ENCODE measurements at places on chromosomes 6 and 20.

- no peak for DNase-seq
Measured at GRCh38 chr6:13216236-13217014, 111.9 kb downstream of the TBC1D7 start.

GRCh38 chr6:70289299-70289698, 13.6 kb downstream of the COL9A1 start:
- no peak for DNase-seq

GRCh38 chr6:88748141-88748540, 215.3 kb downstream of the RNGTT start:
- DNase-seq = no peak

- DNase-seq = no peak
Measured at GRCh38 chr6:66481216-66481615, 774.2 kb upstream of the EYS start.

GRCh38 chr6:152271776-152272464, 365.2 kb downstream of the SYNE1 start:
- DNase-seq = no peak

DNA sequence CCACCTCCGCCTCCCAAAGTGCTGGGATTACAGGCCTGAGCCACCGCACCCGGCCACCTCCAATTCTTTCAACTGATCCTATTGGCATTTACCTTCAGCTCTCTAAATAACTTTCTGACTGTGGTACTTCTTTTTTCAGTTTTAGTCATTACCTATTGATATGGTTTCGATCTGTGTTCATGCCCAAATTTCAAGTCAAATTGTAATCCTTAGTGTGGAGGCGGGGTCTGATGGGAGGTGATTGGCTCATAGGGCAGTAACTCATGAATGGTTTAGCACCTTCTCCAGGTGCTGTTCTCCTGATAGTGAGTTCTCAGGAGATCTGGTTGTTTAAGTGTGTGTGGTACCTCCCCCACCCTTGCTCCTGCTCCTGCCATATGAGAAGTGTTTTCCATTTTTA, 140.9 kb downstream of the LPA start:
- no peak for DNase-seq

GRCh38 chr20:3858689-3859088, 12.1 kb downstream of the MAVS start:
- DNase-seq = no peak

GRCh38 chr6:158207422-158207788, 39.3 kb downstream of the GTF2H5 start:
- no peak for DNase-seq

GRCh38 chr20:4864311-4864752, 137.0 kb downstream of the SLC23A2 start:
- DNase-seq = no peak

DNA sequence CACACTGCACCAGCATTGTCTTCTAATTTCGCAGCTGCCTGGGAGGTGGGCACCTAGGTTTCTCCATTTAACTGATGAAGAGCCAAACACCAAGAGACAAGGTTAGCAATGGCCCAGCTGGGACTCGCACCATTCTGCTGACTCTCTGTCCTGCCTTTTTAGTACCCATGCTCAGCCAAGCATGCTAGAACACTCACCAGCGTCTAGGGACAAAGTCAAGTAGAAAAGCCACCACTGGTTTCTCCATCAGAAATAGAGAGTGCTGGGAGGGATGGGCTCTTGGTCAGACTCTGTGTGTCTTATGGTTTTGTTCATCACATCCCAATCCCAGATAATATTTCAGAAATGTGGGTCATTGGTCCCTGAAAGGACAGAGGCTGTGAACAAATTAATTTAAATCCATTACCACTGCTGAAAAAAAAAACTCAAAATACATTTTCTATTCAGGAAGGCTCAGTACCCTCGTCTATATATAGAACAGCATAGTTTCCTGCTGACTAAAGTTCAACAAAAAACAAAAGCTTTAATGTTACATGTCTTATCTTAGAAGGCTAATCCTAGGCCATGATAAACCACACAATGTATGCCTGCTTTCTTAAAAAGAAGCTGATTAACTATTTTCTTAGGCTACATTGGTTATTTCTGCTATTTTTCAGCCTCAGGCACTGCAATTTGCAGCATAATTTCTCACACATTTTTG, 111.0 kb downstream of the TBC1D7 start:
- DNase-seq = no peak

GRCh38 chr6:150208611-150209352, 65.9 kb downstream of the PPP1R14C start:
- peak; percentile 78 for DNase-seq

DNA sequence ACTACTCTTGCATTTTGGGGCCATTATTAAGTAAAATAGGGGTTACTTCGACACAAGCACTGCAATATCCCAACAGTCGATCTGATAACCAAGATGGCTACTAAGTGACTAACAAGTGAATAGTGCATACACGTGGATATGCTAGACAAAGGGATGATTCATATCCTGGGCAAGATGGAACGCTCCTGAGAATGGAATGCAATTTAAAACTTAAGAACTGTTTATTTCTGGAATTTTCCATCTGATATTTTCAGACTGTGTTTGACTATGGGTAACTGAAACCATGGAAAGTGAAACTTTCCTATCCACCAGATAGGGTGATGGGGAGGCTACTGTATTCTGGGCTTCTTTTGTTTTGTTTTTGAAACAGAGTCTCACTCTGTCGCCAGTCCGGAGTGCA, 66.5 kb downstream of the ILRUN start:
- no peak for DNase-seq

DNA sequence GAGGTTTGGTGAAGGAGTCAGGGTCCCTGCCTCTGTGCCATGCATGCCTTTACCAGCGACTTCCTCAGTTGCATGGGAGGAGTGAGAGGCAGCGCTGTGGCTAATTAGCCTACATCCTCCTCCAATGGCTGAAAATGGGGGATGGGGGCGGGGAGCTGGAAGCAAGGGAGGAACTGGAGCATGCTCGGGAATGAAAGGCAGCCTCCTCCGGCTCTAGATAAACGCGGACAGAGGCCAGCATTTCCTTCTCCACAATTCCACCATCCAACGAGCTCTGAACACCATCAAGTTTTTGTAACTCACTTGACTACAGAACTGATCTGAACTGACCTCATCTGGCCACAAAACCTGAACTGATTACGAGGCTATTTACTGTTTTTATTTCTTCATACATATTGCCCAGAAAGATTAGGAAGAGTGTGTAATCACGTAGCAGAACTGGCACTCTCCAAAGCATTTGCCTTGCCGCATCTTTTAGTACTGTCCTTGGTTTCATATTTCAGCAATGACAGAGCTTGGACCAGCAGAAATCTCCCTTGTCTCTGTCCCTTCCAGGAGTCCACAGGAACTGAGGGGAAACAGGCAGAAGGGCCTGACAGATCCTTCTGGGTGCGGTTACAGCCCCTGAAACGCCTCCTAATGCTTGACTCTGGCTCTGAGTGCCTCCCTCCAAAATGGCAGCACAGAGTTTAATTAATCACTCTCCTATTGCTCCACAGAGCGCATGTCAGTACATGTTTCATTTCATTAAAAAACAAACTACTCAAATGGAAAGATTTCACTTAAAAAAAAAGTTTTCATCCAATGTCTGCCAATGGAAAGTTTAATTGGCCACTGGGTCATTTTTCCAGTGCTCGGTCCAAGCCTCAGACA, 58.2 kb upstream of the TRAF3IP2 start:
- DNase-seq = no peak

GRCh38 chr20:1388741-1389483, 3.9 kb downstream of the FKBP1A start:
- DNase-seq = no peak

- no peak for DNase-seq
Measured at GRCh38 chr6:158698931-158699330, 49.1 kb downstream of the SYTL3 start.

DNA sequence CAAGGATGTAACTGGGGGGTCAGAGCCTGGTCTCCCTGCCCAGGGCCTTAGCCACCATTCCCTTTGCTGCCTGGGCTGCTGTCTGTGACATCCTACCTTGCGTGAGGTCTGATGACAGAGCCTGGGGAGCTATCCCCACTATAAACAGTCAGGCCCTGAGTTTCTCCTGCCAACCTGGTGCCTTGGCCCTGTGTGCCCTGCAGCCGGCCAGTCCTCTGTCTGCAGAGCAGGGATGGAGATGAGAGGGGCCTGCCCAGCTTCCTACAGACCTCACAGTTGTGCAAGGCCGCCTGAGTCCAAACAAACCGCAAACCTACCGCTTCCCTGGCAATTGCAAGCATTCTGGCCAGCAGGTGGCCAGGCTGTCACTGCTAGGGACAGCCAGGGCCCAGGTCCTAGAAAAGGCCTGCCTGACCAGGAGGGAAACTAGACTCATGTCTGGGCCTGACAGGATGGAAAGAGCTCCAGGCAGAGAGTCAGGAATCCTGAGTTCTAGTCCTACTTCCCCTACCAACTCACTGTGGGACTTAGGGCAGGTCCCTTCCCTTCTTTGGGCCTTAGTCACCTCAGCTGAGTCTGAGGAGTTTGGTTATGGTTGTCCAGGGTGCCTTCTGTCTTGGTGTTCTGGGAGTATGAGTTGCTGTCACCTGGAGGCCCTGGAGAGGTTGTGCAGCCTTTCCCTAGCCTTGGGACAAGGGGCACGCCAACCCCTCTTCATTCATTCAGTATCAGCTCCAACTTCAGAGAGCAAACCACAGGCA, 86.2 kb downstream of the VEGFA start:
- DNase-seq = no peak

DNA sequence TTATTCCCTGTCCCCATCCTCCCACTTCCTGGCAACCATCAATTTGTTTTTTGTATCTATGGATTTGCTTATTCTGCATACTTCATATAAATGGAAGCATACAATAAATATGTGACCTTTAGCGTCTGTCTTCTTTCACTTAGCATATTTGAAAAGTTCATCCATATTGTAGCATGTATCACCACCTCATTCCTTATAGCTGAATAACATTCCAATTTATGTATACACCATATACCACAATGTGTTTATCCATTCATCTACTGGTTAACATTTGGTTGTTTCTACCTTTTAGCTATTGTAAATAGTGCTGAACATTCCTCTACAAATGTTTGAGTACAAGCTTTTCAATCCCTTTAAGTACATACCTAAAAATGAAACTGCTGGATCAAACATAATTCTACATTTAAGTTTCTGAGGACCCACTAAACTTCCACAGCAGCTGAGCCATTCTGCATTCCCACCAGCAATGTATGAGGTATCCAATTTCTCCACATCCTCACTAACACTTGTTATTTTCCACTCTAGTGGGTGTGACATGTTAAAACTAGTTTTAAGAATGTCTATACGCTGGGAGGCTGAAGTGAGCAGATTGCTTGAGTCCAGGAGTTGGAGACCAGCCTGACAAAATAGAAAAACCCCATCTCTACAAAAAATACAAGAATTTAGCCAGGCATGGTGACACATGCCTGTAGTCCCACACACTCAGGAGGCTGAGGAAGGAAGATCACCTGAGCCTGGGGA, 32.9 kb downstream of the NUDT3 start:
- no peak for DNase-seq

- no peak for DNase-seq
Measured at GRCh38 chr20:8162610-8163009, 30.5 kb downstream of the PLCB1 start.

- no peak for DNase-seq
Measured at GRCh38 chr20:11156922-11157321, 483.1 kb upstream of the JAG1 start.

DNA sequence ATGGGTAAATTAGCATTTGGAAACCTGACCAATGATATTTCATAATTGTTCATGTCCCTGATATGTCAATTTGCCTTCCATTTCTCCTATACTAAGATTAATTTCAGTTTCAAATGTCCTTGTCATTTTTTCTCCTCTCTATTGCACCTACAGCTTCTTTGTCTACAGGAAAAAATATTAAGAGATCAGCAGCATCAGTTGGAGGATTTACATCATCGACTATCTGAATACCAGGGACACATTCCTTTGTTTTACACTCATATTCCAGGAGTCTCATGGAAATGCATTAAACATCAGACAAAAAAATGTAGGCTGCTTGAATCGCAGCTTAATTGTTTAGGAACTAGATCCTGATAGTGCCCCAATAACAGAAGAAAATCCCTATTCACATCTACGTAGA, 188.2 kb downstream of the PRKN start:
- DNase-seq = no peak

- no peak for DNase-seq
Measured at GRCh38 chr20:38220587-38221118, 39.9 kb downstream of the KIAA1755 start.

DNA sequence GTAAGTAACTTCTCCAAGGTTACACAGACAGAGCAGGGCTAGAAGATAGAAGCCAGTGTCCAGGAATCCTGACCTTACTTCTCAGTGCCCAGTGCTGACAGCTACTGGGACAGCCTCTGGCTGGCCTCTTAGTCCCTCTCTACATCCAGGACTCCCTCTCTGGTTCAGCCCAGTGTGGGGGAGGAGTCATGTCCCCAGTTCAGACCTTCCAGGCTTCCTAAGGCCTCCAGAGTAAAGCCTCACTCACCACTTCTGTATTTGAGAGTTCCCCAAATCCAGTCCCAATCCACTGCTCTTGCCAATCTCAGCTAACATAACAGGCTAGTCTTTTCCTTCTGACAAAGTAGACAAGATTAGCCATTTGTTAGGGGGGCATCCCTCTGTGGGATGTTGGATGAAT, 36.9 kb upstream of the EPB41L1 start:
- no peak for DNase-seq

- no peak for DNase-seq
Measured at GRCh38 chr20:58810116-58810878, 40.4 kb downstream of the GNAS-AS1 start.

GRCh38 chr20:63463400-63464288, 8.8 kb downstream of the KCNQ2 start:
- no peak for DNase-seq

DNA sequence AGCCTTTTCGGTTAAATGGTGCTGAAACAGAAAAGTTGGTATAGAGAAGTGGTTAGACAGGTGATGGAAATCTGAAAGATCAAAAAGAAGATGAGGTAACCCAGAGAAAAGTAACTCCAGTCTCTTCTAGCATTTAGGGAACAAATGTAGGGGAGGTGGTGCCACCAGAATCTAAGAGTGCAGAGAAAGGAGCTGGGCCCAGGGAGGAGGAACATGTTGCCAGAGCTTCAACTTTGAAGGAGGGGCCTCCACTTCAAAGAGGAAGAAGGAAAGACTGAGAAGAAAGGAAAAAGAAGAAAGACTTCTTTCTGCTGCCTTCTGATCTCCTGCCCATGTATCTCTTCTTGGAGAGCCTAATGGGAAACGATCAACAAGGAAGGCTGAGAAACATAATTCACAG, 23.5 kb upstream of the ATRN start:
- no peak for DNase-seq

DNA sequence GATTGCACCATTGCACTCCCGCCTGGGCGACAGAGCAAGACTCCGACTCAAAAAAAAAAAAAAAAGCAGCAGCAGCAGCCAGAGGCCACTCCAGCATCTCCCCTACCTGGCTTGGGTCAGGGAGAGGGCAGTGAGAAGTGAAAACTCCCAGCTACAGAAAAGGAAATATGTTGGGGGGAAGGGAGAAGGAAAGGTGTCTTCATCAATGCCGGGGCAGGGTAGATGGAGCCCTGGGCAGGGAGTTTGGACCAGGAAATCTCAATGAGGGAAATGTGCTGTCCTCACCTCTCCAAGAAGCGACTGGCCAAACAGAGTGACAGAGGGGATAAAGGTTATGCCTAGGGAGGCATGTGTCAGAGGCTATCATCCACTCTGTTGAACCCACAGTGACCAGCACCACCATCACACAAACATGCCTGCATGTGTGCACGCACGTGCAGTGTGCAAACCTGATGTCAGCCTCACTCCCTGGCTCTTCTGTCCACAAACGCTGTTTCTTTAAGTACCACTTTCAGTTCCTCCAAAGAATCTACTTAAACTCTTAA, 887 bp upstream of the AIF1 start:
- no peak for DNase-seq

Measured in NCI-H345 (cell line).